ENCODE measurements at places on chromosomes 5 and 9.

- no peak for DNase-seq
Observed at GRCh38 chr5:171310819-171311321, 1.8 kb downstream of the TLX3 start.

GRCh38 chr5:65544473-65544872 is 18.5 kb downstream of the CENPK start:
- no peak for DNase-seq

GRCh38 chr9:137190315-137190856 is 1.9 kb downstream of the SSNA1 start:
- no peak for DNase-seq

GRCh38 chr9:124769549-124770358 is 1.4 kb downstream of the NR6A1 start:
- no peak for DNase-seq

DNA sequence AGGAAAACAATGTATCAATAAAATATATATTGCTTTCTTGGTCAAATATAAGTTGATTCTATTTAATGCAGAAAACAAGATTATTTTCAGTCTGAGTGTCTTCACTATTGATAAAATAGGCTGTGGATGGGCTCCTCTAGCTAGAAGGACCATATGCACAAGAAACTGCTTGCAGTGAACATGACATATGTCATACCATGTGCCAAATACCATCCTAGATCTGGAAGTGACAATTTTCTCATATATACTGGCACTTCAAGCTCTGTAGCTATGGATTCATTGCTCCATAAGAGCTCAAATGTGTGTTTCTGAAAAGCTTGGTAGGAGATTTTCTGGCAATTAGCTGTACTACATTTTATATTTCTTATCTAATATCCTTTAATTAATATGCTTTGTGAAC is 95.6 kb upstream of the CDH6 start:
- DNase-seq: no peak

DNA sequence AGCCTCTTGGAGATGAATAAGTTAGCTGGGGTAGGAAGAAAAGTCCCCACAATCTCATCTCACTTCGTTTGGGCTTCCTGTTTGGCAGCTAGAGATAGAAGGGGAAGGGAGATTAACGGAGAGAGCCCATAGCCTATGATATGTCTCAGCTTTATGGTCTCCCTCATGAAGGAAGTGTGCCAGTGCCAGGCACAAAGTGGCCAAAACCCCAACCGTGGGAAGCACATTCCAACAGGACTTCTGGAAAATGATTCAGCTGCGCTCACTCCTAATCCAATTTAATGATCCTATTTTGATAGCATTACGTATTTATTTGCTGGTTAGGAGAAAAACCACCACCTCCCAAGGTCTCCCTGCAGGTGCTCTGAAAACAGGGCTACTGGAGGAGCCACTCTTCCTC is 303.1 kb upstream of the CLINT1 start:
- DNase-seq: no peak

GRCh38 chr9:129885018-129885669 is 49.9 kb downstream of the USP20 start:
- DNase-seq: no peak

DNA sequence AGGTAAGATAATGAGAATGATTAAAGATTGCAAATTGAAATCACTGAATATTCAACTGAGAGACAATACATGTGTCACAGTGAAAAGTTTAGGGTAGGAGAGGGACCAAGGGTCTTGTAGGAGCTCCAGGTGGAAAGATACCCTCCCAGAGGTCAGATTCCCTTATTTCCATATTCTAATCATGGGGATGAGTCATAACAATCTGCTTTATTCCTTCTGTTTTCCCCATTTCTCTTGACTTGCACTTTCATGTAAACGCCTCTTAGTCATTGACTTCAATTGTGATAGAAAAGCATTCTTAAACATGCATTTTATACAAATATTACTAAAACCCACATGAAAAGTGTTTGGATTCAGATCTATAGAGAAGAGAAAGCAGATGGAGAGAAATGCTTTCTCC is 81.3 kb upstream of the CTSL start:
- DNase-seq: no peak

- peak; percentile 59 for DNase-seq
Observed at GRCh38 chr5:43769571-43770355, 166.8 kb downstream of the NNT start.

- DNase-seq: no peak
Observed at GRCh38 chr5:123478546-123478945, 33.4 kb upstream of the CSNK1G3 start.

DNA sequence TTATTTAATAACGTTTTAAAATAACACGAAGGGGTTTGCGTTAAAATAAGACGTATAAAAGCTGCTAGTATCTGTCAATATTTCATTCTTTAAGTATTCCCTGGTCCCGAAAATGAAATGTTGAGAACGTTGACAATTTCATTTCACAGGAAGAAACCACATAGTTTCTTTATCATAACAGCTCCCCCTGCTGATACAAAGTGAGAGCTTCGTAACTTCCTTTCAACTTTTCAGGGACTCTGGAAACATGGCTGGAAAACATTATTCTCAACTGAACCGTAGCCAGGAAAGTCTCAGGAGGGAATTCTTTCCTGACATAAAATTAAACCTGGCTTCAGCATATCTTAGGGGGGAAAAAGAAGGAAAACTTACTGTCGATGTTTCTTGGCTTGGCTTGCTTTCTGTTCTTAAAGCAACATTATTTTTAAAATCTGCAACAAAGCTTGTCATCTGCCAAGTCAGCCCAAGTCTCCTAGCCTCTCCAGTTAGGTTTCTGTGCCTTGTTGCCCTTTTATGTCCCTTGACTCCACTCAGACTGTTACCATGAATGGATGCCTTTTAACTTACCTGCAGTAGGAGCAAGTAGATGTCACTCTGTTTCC is 122.9 kb upstream of the DAB2 start:
- no peak for DNase-seq

GRCh38 chr5:157271740-157272271 is 5.9 kb downstream of the CYFIP2 start:
- DNase-seq: no peak

DNA sequence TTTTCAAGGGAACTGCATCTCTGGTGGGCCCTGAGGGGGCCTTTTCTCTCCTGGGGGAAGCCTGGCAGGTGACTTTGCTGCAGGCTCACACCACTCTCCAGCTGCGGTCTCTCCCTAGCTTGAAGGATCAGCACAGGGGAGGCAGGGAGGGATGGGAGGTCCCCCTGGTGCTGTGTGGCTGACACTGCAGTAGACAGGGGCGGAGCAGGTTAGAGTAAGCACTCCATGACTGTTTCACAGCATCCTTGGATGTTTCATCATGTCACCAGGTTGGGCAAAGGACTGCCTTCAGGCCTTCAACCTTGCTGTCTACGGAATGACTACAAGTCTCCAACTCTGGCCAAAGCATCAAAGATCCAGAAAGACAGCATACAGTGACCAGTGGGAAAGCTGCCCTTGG is 470.7 kb downstream of the CDK5RAP2 start:
- DNase-seq: no peak

- no peak for DNase-seq
Observed at GRCh38 chr9:98667005-98667640, 41.6 kb downstream of the GABBR2 start.

DNA sequence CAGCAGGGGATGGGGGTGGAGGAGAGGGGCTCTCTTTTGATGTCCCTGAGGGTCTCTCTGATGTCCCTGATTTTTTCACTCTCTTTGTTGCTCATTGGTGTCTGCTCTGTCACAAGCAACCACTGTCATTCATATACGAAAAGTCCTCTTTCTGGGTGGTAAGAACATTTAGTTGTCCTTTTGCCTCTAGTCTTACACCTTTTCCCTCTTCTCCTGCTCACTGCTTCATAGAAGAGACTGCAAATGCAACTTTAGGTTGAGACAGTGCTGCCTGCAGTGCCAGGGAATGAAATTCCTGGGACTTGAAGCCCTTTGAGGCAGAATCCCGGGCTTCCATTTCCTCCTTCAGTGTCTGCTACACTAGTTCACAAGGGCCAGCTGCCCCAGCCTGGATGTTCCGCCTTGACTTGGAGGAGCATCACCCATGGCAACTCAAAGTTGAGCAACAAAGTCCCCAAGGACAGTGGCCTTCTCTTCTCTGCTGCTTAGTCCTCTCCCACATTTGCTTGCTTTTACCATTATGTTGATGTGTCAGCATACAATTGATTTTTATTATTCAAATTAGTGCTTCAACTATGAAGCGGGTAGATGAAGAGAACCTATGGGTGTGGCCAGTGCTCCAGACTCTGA is 94.7 kb upstream of the RUSC2 start:
- no peak for DNase-seq
